ENCODE measurements at places on chromosomes 16 and 17.
A peak's percentile ranks its signal among the peaks of the same experiment; 100 is the strongest.

DNA sequence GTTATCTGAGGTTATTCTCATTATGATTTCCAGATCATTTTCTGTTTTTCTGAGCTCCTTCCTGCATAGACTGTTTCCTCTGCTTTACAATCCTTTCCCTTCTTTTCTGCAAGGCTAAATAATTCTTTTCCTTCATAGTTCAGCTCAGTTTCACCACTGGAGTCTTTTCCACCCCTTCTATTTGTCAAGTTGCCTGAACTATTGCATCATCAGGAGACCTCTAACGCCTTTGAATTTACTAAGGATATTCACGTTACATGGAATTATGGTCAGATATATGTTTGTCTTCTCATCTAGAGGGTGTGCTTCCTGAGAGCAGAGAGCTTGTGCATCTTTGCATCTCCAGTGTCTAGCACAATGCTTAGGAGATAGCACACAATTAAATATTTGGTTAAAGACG, 140.4 kb upstream of the CA10 start:
- no peak for DNase-seq

GRCh38 chr17:41511116-41511515, 5.7 kb upstream of the KRT13 start:
- DNase-seq = no peak

- no peak for DNase-seq
These were observed 13.2 kb upstream of the CLEC18C start for GRCh38 chr16:70160388-70160787.

GRCh38 chr17:49862781-49863331, 15.0 kb upstream of the TAC4 start:
- DNase-seq = no peak

- no peak for DNase-seq
These were observed 19.5 kb downstream of the GRIN2C start for GRCh38 chr17:74839990-74840852.

GRCh38 chr16:57791195-57791892, 10.9 kb downstream of the KIFC3 start:
- no peak for DNase-seq

GRCh38 chr16:80852261-80852872, 48.0 kb upstream of the CDYL2 start:
- no peak for DNase-seq

GRCh38 chr16:50297301-50298074, 31.1 kb downstream of the ADCY7 start:
- no peak for DNase-seq

DNA sequence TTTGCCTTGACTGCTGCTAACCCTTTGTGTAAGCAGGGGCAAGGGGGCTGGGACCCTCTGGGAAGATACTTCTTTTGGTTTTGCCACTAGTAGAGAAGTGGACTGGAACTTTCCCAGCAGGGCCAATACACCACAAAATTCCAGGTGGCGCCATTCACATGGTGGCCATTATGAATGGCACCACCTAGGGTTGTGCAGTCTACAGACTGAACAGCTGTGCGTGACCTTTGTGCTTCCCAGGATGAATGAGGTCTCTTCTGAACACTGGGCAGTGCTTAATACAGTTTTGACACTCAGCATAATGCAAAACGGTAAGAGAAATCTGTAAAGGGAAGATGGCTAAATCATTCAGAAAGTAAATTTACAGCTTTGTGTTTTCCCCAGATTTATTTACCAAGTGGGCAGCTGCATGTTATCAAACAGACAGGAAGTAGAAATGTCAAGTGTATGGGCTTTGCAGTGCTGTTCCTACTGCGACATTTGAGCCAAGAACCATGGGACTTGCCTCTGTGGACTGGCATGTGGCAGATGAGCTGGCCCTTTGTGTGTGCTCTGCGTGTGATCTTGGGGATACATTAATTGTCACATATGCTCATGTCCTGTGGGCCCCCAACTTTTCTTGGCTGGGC, 9.2 kb downstream of the SYT17 start:
- DNase-seq = no peak

DNA sequence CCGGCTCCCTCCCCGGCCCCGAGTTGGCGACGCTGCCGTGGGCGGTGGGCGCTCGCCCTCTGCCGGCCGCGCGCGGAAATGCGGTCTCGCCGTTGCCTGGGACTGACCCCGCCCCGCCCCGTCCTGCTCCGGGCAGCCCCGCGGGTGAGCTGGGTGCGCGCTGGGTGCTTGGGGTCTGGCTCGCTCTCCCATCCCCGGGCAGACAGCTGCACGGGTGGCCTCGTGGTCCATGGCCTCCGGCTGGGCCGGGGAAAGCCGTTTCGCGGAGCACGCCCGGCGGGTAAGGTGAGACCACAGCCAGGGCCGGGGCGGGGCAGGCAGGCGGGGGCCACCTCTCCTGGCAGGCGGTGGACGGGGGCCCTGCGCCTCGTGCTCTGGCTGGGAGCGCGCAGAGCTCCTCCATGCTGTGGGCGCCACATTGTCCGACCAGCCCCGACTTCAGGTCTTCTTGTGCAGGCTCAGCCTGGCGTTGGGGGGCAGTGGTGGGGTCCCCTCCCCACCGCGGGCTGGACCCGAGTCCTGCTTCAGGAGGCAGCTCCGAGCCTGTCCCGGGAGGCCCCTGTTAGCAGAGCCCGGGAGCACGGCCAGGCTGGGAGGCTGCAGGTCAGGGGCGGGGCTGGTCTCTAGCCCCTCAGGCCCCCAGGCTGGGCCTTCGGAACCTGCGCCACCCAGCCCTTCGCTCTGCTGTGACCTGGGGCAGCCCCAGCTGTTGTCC, 7.0 kb upstream of the C1QTNF8 start:
- peak; percentile 64 for DNase-seq

GRCh38 chr16:4465977-4466779, 8.2 kb downstream of the NMRAL1 start:
- DNase-seq = no peak

- DNase-seq = no peak
These were observed 301.1 kb downstream of the IRF8 start for GRCh38 chr16:86199871-86200695.

DNA sequence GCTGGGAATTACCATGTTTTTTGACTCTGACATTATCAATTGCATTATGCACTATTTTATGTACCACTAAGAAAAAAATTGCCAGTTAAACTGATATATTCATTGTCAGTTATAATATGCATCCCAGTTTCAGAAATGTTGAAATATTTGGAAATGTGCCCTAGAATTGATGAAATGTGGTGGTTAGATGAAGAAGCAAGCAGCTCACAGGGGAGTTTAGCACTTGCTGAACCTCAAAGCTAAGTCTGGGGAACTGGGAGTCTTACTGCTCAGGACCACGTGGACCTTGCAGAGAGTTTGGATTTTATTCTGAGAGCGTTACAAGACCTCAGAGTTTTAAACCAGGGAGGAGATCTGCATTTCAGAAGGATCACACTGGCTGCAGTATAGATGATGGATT, 67.9 kb downstream of the TNRC6C start:
- no peak for DNase-seq

DNA sequence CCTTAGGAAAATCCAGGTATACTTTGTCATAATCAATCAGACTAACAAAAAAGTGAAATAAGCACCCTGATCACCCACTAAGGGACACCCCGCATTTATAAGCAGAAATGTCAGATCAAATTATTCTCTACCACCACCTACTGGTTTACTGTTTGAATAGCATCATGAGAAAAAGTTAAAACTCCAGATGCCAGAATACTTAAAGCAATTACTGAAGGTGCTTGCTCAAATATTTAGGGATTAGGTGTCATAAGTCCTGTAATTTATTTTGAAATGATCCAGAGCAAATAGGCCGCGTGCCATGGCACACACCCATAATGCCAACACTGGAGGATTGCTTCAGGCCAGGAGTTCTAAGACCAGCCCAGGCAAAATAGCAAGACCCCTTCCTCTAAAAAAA, 2.3 kb downstream of the TOP2A start:
- DNase-seq = no peak

DNA sequence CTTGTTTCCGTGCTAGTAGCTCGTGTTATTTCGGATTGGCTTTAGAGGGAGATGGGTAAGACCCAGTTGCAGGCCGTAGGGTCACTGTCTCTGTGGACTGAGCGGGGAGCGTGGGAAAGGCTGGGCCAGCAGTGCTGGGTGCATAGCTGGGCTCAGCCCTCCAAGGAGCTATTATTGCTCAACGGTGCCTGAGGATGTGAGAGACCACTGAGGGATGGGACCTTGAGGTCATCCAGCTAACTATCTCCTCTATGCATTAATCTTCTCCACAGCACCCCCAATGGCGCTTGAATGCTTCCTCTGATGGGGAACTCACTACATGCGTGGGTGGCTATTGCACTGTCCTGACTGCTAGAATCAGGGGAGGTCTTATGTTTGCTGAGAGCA, 126.1 kb upstream of the FOXF1 start:
- no peak for DNase-seq
